ENCODE measurements at places on chromosomes 12 and 14.

DNA sequence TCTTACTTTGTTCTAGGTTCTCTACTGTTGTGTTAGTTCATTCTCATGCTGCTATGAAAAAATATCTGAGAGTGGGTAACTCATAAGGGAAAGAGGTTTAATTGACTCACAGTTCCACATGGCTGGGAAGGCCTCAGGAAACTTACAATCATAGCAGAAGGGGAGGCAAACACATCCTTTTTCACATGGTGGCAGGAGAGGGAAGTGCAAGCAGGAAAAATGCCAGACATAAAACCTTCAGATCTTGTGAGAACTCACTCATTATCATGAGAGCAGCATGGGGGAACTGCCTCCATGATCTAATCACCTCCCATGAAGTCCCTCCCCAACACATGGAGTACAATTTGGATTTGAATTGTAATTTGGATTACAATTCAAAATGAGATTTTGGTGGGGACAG lies 69.6 kb downstream of the MGST1 start:
- DNase-seq = no peak

DNA sequence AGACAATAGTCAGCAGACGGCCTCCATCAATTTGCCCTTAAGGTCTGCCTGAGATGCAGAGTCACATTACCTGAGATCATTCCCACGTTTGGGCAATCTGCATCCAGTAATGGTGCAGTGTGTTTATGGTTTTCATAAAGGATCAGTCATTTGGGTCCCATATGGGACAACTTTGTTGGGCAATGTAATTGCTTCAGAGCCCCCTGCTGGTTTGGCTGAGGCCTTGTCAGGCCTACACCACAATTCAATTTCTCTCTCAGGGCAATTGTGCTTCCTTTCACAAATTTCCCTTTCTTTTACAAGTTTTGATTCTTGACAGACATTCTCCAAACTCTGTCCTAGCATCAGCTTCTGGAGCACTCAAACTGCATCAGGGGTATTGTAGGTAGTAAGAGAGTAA lies 191.2 kb upstream of the SSTR1 start:
- DNase-seq = no peak

DNA sequence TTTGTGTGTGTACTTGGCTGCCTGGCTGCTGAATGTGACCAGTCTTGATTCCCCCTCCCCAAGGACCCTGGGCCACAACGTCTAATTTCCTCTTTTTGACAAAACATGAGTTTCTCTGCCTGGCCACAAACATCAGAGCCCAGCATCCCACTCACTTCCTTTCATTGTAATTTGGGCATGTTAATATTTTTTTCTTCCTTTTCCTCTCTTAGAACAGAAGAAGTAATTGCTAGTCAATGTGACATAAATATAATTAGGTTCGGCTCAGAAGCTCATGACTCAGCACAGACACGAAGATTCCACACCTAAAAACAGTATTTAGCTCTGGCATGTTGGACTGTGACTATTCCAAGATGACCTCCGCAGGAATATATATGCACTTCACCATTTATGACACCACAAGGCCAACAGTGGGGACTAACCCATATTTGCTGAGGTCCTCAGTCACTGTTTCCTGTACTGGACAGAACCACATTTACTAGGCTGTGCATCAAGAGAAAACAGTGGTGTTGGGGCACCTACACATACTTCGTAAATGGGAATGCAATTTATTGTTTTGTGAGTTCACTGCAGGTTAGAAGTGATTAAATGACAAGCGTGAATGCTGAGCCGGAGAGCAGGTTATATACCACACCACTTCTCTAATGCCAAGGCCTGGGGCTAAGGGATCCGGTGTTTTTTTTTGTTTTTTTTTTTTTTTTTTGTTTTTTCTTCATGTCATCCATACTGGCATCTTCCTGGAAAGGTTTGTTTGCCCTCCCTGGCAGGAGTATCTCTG lies 4.2 kb downstream of the GSG1 start:
- DNase-seq = peak; percentile 77

- peak; percentile 71 for DNase-seq
These were observed 29.0 kb downstream of the SLC2A3 start for GRCh38 chr12:7907009-7907408.

- no peak for DNase-seq
These were observed 111.4 kb downstream of the DICER1 start for GRCh38 chr14:95045836-95046430.

Data from suppressor macrophage treated with lipopolysaccharide for 1 hour (primary cell).